Osteocyte (in vitro differentiated cells): ENCODE measurements at places on chromosomes 6 and 20.

GRCh38 chr6:124433387-124434160 is 528.7 kb upstream of the RNF217 start:
- DNase-seq: no peak

DNA sequence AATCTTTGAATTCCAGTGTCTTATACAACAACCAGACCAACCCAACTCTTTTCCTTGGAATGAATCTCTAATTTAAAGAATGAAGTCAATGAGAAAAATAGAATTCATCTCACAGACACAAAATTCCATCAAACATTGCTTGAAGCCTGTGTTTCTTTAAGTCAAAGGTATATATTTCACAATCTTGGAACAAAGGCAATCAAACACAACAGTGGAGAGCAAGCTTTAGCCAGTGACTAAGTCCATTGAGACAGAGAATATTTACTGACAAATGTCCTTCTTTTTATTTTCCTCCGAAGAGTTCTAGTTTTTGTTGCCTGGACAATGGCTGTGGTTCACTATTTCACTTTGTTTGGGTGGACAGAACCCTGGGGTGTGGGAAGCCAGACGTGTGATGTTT is 35.8 kb downstream of the MEP1A start:
- DNase-seq: no peak

- DNase-seq: no peak
These were observed 54.0 kb upstream of the BTN3A2 start for GRCh38 chr6:26311012-26311384.

GRCh38 chr6:69263297-69263696 is 533.5 kb downstream of the LMBRD1 start:
- DNase-seq: no peak

GRCh38 chr20:17481661-17482060 is 49.5 kb downstream of the BFSP1 start:
- peak; percentile 77 for DNase-seq

GRCh38 chr6:5180636-5181035 is 80.1 kb downstream of the LYRM4 start:
- no peak for DNase-seq

- no peak for DNase-seq
These were observed 399.7 kb downstream of the CBLN4 start for GRCh38 chr20:55605594-55605993.

DNA sequence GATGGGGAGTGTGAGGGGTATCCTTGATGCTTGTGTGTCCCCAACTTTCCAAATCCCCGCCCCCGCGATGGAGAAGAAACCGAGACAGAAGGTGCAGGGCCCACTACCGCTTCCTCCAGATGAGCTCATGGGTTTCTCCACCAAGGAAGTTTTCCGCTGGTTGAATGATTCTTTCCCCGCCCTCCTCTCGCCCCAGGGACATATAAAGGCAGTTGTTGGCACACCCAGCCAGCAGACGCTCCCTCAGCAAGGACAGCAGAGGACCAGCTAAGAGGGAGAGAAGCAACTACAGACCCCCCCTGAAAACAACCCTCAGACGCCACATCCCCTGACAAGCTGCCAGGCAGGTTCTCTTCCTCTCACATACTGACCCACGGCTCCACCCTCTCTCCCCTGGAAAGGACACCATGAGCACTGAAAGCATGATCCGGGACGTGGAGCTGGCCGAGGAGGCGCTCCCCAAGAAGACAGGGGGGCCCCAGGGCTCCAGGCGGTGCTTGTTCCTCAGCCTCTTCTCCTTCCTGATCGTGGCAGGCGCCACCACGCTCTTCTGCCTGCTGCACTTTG is at the start of gene TNF:
TNF (plus strand) TSS at position 231 of the 567 bp plus-strand sequence; CDS start at position 408, 177 bp downstream.
- no peak for DNase-seq

- DNase-seq: no peak
These were observed 48.1 kb upstream of the TNFRSF21 start for GRCh38 chr6:47357827-47358226.

DNA sequence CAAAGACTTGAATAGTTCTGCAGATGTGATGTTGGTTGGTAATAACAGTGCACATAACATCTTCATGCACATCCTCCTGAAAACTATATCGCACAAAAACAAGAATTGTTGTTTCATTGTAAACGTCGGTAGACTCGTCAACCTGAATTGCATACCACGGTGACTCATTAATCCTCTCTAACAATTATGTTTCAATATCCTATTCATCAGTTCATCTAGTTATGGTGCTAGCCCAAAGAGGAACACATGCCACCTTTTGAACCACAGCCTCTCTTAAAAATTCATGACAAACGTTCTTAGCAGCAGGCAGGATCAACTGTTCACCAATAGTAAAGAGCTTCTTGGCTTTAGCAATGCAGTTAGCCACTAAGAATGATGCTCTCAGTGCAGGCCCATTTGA is 25.0 kb downstream of the CRYBG1 start:
- no peak for DNase-seq

DNA sequence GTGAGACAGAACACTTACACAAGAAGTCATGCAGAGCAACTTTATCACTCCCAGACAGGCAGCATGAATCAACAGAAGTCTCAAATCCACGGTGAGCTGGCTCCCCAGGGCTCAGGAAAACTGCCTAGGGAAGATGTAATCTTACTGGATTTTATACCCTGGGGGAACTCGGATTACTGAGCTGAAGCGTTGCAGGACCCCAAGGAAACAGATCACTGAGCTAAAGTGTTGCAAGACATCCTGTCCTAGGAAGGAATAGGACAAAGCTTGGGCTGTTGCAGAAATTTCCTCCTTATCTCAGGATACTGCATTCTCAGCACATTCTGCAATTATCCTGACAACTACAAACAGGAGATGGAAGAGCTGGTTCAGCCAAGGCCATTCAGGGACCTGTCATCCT is 224.8 kb downstream of the TFAP2A start:
- DNase-seq: no peak

- no peak for DNase-seq
These were observed 305.4 kb downstream of the FARS2 start for GRCh38 chr6:5566718-5567117.

DNA sequence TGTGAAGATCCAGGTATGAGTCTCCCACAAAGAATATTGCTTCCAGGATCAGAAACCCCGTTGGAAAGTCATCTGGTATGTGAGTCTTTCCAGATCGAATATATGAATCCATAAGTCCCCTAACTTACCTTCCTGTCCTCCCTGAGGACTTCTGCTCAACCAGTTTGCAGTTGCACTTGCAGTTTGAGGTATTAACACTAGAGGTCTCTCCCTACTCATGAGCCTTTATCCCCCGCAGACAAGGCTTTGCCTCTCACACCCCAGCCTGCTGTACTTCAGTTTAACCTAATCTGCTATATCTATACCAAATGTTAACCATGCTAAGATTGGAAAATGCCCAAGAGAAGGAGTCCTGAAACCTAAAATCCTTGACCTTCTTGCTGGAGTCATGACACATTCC is 135.3 kb upstream of the DEFB112 start:
- no peak for DNase-seq

DNA sequence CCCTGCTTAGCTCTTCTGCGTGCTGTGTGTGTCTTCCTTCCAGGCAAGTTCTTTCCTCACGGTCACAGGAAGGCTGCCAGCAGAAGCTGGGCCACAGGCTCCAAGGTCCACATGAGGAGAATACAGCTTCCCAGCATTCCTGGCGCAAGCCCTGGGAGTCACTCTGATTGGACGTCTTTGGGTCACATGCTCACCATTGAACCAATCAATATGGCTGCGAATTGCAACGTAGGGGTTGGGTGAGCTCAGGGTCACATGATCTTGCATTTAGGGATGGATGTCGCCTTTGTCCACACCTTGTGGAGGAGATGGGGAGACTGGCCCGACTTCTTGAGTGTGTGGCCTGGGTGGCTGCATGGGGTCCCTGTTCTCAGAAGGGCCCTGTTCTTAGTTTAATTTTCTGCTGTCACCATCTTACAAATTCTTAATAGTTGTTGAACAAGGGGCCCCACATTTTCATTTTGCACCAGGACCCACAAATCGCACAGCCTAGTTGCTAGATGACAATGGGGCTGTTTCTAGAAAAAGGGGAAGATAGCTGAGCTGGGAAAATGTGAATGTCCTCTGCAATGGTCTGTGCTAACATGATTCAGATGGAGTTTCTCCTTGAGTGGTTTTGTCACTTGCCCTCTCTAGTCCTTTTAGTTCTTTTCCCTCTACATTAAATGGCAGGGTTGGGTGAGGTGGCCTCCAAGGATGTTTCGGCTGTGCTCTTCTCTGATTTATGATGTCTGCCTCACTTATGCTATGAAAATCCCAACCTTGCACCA is 149.6 kb downstream of the CDH26 start:
- no peak for DNase-seq

DNA sequence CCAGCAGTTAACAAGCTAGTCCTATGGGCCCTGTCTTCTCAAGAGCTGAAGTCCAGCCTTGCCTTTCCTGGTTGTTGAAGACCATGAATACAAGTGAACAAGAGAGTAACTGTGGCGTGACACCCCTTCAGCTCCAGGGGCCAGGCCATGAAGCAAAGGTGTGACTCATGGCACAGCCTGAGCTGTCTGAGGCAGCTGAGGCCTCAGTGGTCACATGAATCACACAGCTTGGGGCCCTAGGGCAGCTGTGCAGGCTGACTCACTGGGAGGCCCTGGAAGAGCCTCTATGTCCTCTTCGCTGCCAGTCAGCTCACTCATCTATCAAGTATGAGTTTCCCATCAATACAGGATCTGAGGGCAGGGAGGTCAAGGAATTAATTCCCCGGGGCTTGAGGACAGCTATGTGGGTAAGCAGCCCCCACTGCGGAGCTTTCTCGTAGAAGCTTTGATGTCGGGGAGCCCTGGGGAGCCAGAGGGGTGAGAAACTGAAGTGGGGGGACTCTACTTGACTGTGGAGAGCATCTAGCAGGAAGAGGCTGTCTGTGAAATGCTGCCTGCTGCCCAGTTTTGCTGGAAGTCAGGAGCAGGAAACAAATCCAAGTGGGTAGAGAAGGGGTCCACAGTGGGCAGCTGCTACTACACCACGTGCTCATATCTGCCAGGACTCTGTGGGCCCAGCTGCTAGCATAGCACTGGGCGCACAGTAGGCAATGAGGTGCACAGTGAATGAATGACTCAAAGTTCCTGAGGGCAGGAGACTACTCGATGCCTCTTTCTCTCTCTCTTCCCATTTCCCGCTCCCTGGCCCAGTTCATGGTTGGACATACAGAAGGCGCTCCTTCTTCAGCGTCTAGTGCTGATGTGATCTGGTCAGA is 13.7 kb upstream of the FAM83C start:
- peak; percentile 95 for DNase-seq

GRCh38 chr6:15994814-15995459 is 133.9 kb upstream of the MYLIP start:
- DNase-seq: no peak
